ENCODE measurements at places on chromosomes 5 and 9.

DNA sequence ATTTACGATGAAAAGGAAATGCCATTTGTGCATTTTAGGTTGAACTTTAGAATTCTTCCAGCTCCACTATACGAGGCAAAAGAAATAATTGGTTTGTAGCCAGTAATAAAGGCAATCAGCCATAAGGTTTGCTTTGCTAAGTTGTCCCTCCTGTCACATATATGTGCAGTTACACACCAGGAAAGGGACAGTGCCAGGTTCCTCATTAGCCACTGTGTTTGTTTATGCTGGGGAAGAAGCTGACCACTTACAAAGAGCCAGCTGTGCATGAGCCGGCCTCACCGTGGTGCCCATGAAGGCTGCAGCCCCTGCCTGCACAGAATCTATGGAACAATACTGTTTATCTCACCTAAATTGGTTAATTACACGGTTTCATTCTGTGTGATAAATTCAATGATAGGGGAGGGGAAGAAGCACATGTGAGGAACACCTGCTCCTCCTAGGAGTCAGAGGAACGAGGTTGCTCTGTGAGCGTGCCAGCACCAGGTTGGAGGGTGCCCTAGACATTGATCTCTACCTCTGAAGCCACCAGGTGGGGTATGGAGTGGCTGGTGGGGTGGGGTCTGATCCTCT lies 173.8 kb upstream of the DAP start:
- no peak for DNase-seq

- DNase-seq = peak; percentile 59
These were observed 11.7 kb upstream of the IRF1 start for GRCh38 chr5:132501961-132502931.

- no peak for DNase-seq
These were observed 108.6 kb upstream of the TMEM161B start for GRCh38 chr5:88377240-88377639.

GRCh38 chr9:117073539-117074341 lies 341.1 kb downstream of the ASTN2 start:
- DNase-seq = no peak

GRCh38 chr9:128600099-128600498 lies 47.7 kb downstream of the SPTAN1 start:
- DNase-seq = no peak

- no peak for DNase-seq
These were observed 71.7 kb upstream of the RUFY1 start for GRCh38 chr5:179478624-179479023.

- DNase-seq = no peak
These were observed 20.1 kb upstream of the HMCN2 start for GRCh38 chr9:130245474-130245873.

- DNase-seq = no peak
These were observed 103.4 kb upstream of the LRRTM2 start for GRCh38 chr5:138978581-138978980.

- no peak for DNase-seq
These were observed 18.6 kb upstream of the SLC25A51 start for GRCh38 chr9:37922363-37923117.

DNA sequence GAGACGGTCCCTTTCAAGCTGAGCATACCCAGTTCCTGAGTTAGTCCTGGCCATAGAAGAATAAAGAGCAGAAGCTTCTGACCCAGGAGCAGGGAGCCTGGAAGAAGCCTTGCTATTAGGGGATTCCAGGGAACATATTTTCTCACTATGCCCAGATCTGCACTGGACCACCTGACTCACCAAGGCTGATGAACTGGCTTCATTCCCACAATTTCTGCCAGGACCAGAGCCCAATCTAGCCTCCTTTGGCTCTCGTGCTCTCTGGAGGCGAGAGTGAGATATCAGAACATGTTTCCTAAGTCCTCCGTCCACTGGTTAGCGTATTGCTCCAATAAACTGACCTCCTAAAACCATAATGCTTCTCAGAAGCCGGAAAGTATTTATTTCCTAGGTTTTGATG lies 9.9 kb downstream of the GABBR2 start:
- DNase-seq = no peak

- DNase-seq = peak; percentile 80
These were observed 3.3 kb upstream of the NKD2 start for GRCh38 chr5:1005249-1005851.

DNA sequence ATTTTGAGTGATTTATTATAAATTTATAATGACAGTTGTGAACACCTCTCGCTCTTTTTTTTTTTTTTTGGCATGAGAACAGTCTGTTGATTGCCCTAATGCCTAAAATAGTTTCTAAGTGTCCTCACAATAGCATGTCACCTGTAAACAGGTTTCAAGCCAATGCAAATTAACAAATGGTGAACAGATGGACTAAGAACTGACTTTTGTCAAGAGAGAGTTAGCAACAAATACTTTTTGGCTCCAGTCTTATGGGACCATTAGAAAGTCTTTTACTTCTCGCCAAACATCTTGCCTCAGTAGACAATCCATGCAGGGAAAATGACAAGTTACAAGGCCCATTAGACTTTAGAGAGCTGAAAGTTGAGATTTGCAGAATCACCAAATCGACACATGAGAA lies 67.8 kb downstream of the MED27 start:
- DNase-seq = no peak

DNA sequence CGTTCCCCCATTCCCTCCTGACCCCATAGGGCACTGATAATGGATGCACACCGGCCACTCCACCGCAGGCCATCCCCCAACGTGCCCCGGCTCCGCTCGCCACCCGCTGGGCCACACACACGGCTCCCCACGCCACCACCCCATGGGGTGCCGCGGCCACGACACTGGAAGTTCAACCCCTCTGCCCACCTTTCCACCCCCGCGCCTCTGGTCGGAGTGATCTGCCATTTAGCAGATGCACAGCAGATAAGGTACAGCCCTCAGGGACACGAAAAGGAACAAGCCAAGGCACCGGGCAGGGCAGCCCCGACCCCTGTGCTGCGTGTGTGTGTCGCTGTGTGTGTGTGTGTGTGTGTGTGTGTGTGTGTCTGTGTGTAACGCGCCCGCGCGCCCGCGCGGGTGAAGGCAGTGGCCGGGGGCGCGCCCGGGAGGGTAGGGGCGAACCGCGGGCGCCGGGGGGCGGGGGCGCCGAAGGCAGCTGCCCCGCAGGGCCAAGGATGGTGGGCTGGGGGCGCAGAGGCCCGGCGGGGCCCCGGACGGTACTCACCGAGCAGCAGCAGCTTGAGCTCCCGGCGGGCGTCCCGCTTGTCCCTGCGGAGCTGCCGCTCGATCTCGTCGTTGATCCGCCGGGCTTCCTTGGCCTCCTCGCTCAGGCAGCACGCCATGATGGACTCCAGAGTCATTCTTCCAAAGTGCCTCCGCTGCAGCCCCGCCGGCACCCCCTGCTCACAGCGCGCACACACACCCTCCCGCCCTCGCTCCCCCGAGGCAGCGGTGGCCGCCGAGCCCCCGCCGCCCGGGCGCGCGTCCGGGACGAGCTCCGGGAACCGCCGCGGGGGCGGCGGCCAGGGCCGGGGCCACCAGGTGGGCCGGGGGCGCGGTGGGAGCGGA lies 813 bp downstream of the GNAQ start:
- DNase-seq = no peak

GRCh38 chr5:151663617-151664293 lies 23.0 kb downstream of the SPARC start:
- no peak for DNase-seq

- DNase-seq = no peak
These were observed 358.8 kb downstream of the MAN2A1 start for GRCh38 chr5:110048491-110048890.

- DNase-seq = no peak
These were observed 214.1 kb upstream of the IER5L start for GRCh38 chr9:129392093-129392541.

GRCh38 chr5:43193181-43193893 lies 1.3 kb downstream of the NIM1K start:
- DNase-seq = no peak

- DNase-seq = no peak
These were observed 281.9 kb downstream of the TENT4A start for GRCh38 chr5:6995115-6995514.

DNA sequence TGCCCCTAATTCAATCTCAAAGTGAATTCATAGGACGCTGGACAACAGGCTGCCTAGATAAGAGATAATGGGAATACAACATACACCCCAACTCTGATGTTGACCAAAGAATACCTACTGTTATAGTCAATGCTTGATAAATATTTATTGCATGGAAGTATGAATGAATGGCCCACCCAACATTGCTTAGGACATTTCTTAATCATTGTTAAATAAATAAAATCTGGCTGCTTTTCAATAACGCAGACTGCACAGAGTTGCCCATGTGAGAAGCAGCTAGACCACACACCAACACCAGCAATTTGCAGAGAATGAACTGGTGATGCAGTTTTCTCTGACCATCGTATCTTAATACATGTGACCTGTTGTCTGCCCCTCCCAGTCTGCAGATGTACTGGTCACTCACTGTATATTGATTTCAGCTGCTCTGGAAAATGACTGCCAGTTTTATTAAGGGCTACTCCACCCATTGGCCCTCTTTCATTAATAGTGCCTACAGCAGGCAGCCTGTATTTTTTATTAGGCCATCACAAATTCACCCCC lies 236.2 kb upstream of the WWC1 start:
- no peak for DNase-seq

GRCh38 chr9:99189186-99189585 lies 32.6 kb downstream of the ALG2 start:
- DNase-seq = no peak

DNA sequence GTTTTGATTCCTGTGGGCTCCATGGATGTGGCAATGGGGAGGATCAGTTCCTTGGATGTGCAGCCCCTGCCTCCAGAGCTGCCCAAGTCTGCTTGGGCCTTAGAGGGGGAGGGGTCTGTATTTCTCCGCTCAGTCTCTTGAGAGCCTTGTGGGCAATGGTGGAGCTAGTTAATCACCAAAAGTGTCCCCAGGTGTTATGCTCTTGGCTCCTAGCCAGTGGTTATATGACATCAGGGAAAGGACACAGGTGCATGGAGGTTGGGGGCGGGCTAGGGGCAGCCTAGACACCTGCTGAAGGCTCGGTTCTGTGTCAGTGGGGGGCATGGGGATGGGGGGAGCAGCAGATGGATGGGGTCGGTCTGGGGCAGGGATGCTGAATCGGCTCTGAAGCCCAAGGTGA lies 12.4 kb upstream of the ARAP3 start:
- DNase-seq = no peak

GRCh38 chr5:97846643-97847042 lies 663.6 kb upstream of the RIOK2 start:
- DNase-seq = no peak

GRCh38 chr5:158769079-158769478 lies 330.6 kb downstream of the EBF1 start:
- DNase-seq = no peak

- DNase-seq = no peak
These were observed 165.4 kb downstream of the EPB41L4A start for GRCh38 chr5:112253478-112254250.

DNA sequence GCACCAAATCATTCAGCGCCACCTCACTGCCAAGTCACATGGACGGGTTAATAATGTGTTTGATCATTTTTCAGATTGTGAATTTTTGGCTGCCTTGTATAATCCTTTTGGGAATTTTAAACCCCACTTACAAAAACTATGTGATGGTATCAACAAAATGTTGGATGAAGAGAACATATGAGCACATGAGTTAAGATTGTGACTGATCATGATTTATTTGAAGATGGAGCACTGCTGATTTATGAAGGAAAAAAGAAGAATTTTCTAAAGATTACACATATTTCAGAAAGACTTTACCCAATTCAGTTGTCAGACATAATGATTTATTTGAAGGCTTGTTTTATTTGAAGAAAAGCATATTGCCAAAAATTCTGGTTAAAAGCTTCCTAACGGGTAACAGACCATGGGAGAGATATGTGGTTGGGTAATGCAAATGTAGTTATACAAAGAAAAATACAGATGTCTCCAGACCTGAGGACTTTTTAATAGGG lies 37.4 kb downstream of the TNFAIP8 start:
- DNase-seq = no peak

DNA sequence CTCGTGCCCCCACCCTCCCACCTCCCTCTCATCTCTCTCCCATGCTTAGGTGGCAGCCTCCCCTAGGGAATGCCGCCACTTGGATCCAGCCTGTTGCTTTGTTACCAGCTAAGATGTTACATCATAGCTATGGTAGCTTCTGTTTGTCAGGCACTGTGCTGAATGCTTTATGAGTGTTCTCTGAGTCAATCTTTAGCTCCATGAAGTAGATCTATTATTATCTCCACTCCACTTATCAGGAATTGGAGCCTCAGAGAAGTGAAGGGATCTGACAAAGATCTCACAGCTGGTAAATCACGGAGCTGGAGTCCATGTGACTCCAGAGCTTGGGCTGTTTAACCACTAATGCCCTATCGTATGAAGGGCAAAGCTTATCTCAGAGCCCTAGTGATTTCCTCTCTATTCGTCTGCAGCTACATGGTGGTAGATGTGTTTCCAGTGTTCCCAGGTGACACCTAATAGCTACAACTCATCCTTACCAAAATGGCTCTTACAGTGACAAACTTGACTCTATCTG lies 54.1 kb downstream of the GARNL3 start:
- no peak for DNase-seq

DNA sequence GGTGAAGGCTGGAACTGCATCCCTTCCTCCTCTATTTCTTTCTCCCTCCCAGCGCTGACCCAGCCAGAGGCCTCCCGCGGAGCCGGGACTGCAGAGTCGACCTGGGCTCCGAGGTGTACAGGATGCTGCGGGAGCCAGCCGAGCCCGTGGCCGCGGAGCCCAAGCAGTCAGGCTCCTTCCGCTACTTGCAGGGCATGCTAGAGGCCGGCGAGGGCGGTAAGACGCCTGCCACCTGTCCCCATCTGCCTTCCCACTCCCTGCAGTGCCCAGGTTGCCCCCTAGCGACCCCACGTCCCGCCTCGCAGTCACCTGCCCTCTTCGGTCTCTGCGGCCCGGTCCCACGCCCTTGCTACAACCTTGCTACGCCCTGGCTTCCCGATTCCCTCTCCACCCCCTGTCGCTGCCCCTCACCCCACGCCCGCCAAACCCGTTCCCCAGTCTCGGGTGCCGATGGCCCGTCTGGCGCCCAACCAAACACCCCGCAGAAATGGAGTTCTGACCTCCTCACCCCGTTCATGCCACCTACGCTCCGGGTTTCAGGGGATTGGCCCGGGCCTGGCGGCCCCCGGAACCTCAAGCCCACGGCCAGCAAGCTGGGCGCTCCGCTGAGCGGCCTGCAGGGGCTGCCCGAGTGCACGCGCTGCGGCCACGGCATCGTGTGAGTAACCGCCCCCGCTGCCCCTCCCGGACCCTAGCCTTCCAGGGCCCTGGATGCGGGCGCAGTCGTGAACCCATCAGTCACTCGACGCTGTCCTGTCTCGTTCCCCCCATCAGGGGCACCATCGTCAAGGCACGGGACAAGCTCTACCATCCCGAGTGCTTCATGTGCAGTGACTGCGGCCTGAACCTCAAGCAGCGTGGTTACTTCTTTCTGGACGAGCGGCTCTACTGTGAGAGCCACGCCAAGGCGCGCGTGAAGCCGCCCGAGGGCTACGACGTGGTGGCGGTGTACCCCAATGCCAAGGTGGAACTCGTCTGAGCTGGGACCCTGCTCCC lies 14.1 kb downstream of the PDLIM4 start:
- DNase-seq = peak; percentile 83

GRCh38 chr5:127335381-127335780 lies 44.8 kb downstream of the MEGF10 start:
- no peak for DNase-seq

- no peak for DNase-seq
These were observed 315 bp downstream of the PIK3R1 start for GRCh38 chr5:68215898-68216244.

Data from osteocyte (in vitro differentiated cells).